ENCODE measurements at places on chromosomes 4 and X.

- no peak for DNase-seq
These were observed 70.5 kb downstream of the SLC9A6 start for GRCh38 chrX:136055651-136056221.

DNA sequence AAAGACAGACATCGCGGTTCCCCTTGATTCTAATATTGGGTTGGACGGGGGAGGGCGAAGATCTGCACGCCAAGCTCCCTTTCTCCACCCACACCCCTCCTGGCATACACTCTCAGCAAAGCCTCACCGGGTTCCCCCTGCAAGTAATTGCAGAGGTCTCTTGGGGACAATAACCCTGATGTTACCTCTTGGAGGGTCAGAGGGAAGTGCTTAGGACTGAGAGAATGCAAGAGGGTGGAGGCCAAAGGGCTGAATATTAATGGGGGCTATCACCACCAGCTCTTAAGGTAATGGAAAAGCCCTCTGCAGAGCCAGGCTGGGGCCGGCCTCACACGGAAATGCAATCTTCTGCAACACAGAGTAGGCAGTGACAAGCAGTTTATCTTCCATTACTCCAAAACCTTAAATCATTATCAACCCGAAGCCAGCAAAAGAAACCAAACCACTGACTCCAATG is 344.1 kb upstream of the GATB start:
- no peak for DNase-seq

GRCh38 chrX:148416931-148417330 is 83.5 kb upstream of the AFF2 start:
- DNase-seq = no peak

DNA sequence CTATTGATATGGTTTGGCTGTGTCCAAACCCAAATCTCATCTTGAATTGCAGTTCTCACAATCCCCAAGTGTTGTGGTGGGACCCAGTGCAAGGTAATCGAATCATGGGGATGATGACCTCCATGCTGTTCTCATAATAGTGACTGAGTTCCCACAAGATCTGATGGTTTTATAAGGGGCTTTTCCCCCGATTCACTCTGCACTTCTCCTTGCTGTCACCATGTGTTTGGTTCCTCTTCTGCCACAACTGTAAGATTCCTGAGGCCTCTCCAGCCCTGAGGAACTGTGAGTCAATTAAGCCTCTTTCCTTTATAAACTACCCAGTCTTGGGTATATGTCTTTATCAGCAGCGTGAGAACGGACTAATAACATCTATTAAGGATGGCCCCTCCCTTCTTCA is 68.8 kb downstream of the FBXW7 start:
- DNase-seq = no peak

DNA sequence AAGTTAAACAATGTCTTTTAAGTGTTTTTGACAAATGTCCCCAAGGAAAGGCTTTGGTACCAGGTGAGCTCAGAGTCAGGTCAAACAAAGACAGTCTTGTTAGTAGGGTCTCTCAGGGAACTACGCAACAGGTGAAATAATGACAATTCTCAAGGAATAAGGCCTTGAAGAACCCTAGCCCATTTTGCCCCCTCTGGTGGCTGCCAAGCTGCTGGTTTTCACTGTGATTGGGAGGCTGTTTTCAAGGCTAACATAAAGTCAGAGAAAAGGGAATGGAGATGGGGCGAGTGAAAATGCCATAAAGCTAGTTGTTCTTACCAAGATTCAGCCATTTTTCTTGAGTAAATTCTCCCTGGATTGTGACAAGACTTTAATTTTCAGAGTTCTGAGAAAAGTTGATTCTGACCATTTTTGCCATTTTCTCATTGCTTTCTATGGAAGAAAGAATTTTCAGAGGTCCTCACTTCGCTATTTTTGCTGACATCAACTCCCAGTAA is 58.7 kb downstream of the RWDD4 start:
- no peak for DNase-seq

DNA sequence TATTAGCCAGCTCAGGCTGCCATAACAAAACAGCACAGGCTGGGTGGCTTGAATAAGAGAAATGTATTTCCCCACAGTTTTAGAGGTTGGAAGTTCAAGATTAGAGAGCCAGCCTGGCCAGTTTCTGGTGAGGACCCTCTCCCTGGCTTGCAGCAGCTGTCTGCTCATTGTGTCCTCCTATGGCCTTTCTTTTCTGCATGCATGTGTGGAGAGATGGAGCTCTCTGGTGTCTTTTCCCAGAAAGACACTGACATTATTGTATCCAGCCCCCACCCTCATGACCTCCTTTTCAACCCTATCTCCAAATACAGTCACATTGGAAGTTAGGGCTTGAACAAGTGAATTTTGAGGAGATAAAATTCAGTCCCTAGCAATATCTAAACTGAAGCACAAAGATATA is 263.8 kb upstream of the PABPC4L start:
- DNase-seq = no peak

DNA sequence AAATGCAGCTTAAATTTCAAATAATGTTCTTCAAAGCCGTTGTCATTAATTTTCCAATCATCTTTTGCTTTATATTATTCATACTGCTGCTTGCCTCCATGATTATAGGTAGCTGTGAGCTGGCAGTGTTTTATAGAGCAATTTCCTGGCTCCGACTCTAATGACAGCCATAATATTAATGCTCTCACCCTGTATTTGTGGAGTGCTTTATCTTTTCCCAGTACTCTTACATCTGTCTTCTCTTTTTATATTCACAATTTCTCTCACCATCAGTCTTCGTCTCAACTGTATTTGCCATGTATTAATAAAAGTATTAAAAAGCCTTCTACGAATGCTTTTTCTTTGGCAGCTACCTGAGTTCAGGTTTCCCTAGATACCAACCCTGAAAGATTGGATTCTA is 21.0 kb downstream of the ATXN3L start:
- DNase-seq = no peak

GRCh38 chr4:110510277-110510676 is 34.3 kb downstream of the ENPEP start:
- DNase-seq = no peak

DNA sequence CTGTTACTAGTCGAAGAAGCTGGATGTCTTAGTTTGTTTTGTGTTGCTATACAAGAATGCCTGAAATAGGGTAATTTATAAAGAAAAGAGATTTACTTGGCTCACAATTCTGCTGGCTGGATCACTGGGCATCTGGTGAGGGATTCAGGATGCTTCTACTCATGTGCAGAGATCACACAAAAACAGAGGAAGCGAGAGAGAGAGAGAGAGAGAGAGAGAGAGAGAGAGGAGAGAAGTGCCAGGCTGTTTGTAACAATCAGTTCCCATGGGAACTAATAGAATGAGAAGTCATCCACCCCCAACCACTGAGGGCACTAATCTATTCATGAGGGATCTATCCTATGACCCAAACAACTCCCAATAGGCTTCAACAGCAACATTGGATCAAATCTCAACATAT is 66.2 kb upstream of the FAM9A start:
- peak; percentile 6 for DNase-seq

DNA sequence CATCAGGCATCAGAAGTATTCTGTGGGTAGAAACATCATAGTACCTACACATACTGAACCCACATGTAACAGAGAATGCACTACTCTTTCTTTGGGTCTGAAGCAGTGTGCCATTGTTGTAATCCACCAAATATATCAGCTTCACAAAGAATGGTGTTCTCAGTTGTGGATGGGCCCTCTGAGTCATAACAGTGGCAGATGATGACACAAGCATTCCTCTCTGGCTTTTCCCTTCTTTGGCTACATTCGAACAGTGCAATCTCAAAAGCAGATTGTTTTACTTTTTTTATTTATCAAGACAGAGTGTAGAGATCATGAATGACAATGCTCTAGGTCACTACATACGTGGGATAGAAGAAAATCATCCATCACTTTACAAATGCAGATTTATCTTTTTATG is 247.2 kb upstream of the EPHA5 start:
- DNase-seq = no peak

DNA sequence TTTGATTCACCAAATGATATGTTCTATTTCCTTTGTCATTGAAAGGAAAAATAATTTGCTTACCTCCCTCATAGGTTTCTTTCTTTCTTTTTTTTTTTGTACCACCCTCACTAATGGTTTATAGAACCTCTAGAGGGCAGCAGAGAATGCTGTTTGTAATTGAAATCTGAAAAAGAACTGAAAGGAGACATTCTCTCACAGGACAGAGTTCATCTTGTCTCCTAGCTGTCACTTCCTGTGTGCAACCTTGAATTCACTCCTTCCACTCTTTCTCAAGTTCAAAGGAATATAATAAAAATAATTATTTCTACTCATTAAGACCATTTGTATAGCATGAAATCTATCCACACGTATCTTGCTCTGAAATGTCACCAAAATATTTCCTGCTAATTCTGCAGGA is 51.0 kb downstream of the GUCY1B1 start:
- DNase-seq = peak; percentile 58

DNA sequence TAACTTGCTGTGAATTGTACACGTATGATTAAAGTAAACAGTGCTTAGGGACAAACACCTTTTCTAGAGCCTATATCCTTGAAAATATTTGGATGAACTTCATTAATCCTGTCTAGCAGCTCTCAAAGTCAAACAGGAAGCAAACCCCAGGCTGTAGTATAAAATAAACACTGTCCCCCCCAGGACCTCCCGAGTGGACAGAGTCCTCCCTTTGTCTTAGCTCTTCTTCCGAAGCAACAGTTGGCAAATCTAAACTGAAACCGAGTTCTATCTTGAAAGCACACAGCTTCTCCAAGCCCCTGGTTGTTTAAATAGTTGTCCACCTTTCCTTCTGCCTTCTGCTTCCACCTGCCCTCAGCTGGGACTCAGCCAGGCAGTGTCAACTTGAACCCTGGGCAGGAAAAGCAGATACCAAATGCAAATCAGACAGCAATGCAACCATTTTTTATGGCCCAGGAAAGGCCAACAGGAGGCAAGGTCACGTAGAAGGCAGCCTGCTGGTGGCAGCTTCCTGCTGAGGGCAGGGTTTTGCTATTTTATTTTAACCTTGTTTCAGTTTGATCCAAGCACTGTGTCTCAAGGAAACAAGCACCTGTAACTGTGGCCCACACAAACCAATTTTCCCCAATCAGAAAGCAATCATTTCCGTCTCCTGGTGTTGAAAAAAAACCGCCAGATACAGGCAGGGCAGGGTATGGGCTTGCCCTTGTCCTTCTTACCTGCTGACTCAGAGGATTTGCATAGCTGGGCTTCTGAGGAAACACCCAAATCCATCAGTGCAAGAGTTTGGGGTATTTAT is 110.3 kb upstream of the KIT start:
- DNase-seq = no peak

GRCh38 chrX:15500497-15500966 is at the start of gene BMX:
Gene BMX (plus strand): TSS chrX:15500807. CDS start chrX:15508354, 7,547 bp downstream.
- no peak for DNase-seq

- no peak for DNase-seq
These were observed 54.8 kb downstream of the C4orf51 start for GRCh38 chr4:145734576-145735346.

- no peak for DNase-seq
These were observed 222.2 kb downstream of the DCTD start for GRCh38 chr4:182695009-182695408.

DNA sequence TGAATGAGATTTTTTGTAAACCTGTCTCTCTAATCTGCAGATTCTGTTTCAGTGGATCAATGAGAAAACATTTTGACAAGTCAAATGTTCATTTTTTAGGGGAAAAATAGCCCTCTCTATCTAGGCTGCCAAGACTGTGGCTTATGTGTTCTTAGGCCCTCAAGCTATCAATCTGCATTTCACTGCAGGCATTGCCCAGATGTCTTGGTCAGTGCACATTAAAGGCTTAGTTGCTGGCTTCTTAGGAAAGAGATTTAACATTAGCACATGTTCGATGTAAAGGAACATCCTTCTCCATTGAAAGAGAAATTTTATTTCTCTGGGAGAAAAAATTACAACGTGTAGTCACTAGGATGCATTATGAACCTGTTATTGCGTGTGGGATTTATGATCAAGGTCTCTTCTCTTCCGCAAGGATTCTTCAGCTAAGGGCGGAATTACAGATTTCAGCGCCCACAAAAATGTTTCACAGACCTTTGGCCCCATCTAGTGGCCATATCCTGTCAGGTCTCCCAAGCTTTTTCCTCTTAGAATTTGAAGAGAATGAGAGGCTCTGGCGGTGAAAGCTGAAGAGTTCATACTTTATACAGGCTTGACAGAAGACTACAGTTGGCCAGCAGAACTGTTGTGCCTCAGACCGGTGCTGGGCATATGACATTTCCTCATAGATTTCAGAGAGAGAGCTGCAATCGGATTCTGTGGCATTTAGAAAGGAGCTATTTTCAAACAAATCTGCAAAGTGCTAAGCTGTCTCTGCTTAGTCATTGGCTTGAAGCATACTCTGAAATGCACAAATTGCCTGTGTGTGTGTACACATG is 144.6 kb upstream of the NOCT start:
- DNase-seq = peak; percentile 71
